ENCODE measurements at places on chromosomes 1 and 21.

- no peak for DNase-seq
These were observed 97.3 kb downstream of the GLIS1 start for GRCh38 chr1:53641481-53642214.

DNA sequence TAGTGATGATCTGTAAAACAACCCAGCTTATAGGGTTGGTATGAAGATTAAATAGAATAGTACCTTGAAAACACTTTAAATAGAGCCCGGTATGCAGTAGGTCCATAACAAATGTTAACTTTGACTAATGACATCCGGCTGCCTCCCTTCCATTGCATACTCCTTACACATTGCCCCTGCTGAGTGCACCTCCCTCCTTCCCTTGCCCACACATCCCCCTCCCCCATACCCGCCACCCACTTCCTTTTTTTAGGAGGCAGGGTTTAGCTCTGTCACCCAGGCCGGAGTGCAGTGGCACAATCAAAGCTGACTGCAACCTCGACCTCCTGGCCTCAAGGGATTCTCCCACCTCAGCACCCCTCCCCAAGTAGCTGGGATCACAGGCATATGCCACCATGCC, 24.4 kb upstream of the ZC3H12A start:
- no peak for DNase-seq

- DNase-seq = no peak
These were observed 147.4 kb downstream of the ZNF281 start for GRCh38 chr1:200262326-200262965.

GRCh38 chr21:45998871-45999580, 17.5 kb downstream of the COL6A1 start:
- DNase-seq = no peak

DNA sequence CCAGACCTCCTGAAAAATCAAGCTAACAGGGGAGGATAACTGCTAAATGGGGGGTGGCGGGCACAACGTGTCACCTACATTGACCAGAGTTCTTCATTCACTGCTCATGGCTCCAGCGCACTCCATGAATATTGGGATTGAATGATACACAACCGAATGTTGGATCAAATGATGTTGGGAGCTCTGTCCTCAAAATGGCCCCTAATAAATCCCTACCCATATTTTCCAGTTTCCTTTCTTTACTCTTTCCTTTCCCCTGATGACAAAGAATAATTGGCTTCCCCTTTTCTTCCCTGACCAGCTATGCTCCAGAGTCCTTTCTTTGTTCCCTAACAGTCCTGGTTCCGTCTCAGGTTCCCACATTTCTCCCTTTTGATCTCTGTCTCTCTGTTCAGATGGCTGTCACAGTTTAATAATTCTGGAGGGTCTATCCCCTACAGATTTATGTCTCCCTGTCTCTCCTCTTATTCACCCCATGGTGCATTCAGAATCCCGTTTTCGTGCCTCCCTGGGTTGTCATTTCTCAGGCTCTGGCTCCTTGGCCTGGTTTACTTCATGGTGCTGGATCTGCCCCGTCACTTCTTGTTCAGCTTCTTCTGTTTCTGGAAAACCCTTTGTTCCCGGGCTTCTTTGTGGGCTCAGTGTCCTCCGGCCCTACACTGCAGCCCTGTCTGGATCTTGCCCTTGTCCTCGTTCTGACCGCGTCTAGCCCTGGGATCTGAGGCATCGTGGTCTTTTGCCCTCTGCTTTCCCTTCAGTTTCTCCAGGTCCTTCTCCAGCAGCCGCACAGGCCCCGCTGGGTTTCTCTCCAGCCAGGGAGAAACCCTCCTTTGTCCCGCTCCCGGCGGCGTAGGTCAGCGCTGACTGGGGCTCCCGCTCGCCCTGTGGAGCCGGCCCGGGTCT, 78.3 kb downstream of the NDUFS5 start:
- peak; percentile 99 for DNase-seq

DNA sequence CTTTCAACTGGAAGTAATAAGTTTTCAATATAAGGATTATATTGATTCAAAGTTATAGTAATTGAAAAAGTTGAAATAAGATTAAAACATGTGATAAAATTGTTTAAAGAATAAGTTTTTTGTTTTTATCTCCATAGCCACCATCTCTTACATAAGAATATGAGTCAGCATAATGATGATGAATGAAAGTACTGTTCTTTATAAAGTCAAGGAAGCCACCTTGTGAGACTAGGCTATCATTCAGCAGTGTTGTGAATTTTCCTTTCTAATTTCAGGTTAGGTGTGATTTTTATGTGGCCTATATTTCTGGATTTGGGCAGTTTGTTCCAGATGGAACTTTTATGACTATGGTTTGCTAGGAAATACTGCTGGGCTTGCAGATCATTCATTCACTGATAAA, 22.4 kb upstream of the ASB17 start:
- DNase-seq = no peak

DNA sequence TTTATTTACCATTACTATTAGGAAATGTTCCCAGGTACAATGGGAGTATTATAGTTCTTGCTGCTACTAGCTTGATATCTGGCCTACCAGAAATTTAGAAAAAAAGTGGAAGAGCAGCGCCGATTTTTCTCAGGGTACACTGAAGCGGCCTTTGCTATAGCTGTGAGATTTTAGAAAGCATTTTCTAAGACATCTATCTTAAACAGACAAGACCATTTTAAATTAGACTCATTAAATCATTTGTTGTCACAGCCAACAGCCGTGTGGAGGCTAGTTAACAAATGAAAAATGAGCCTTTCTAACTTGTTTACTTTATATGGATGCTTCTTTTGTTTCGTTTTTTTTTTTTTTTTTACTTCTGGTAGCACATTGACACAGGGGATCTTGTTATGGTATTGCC, 183.2 kb upstream of the ZRANB2 start:
- no peak for DNase-seq

DNA sequence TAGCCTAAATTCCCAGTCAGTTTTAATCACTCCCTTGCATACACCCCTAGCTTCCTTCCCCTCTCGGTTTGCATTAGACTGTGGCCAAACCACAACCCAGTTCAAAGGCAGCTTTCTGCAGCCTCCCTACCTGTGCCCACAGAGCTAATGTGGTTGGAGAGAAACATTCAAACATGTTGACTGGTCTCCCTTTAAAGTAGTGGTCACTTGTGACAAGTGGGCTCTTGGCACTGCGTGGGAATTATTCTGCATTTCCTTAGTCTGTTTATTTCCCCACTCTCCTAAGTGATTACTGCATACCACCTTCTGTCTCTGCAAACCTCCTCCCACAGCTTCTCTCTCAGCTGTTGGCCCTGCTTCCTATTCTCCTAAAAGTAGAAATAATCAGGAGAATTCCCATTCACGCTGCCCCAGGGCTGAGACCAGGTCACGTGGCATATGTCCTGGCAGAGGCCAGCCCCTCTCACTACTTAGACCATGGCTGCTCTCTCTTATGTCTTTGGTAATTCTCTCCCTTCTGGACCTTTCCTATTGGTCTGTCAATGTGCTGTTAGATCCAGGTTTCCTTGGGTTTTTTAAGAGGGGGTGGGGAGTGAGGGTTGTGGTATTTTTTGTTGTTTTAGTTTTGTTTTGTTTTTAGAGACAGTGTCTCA, 38.4 kb upstream of the CD101 start:
- no peak for DNase-seq

DNA sequence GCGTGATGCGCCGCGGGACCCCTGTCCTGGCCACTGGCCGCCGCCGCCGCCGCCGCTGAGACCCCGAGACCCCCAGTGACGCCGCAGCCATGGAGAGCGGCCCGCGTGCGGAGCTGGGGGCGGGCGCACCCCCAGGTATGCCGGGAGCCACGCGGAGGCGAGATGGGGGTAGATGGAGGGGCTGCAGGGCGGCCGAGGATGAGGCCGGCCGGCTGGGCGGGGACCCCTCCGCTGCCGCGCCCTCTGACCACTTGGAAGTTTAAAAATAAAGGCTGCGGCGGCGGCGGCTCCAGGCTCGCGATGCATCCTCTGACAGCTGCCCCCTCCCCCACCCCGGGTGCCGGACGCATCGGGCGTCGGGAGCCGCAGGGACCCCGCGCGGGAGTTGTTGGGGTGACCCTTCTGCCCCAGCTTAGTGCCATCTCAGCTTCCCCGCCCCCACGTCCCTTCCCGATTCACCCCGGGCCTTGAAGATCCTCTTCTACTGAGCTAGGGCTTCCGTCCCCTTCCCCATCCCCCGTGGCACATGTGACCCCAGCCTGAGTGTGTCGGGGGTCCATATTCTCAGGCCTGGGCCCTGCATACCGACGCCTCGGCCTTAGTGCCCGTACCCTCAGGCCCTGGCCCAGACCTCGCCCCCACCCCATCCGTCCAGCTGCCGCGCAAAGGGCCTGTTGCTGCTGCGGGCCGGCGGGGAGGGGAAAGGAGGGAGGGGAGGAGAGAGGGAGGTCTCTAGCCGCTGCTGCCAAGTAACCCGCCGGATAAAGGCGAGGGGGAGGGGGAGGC, 562 bp downstream of the MAP7D1 start:
- peak; percentile 91 for DNase-seq

- no peak for DNase-seq
These were observed 153.4 kb downstream of the PBX1 start for GRCh38 chr1:164712131-164713036.

GRCh38 chr1:4728319-4729089, 74.1 kb downstream of the AJAP1 start:
- no peak for DNase-seq

GRCh38 chr1:64396817-64397216, 73.1 kb upstream of the CACHD1 start:
- DNase-seq = no peak

DNA sequence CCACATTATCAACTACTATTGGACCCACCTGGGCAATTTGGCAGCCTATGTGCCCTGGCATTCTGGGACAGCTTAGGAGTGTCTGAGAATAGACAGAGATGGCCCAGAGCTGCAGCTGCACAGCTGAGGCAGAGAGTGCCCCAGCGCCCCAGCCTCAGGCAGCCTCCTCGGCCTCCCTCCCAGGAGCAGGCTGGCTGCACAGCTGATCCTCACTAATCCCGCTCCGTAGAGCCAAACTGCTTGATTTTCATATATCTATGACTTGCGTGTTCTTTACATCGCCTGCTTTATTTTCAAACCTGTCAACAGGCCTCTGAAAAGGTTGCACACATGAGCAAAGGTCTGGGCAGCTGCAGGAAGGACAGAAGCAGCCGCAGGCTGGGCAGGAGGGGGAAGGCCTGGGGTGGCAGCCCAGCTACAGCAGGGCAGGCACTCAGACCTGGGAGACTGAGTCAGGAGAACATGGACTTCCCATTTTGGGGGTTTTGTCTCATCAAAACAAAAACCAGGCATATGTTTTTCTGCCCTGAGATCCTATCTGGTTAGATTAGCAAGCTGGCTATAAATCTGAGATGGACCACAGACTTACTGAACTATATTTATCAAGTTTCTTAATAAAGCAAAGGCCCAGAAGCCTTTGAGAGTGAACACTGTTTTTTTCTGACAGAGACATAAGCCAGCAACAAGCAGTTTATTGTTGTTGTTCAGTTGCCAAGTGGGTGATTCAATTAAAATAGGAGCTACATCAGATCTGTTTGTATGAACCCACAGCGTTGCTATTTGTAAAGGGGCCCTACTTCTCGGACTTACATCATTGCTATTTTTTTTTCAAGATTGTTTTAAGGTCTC, 301.8 kb upstream of the DUSP10 start:
- DNase-seq = no peak

- no peak for DNase-seq
These were observed 236.0 kb downstream of the TOMM20 start for GRCh38 chr1:234892642-234893041.

GRCh38 chr1:74780594-74780993, 47.6 kb downstream of the TYW3 start:
- DNase-seq = no peak

DNA sequence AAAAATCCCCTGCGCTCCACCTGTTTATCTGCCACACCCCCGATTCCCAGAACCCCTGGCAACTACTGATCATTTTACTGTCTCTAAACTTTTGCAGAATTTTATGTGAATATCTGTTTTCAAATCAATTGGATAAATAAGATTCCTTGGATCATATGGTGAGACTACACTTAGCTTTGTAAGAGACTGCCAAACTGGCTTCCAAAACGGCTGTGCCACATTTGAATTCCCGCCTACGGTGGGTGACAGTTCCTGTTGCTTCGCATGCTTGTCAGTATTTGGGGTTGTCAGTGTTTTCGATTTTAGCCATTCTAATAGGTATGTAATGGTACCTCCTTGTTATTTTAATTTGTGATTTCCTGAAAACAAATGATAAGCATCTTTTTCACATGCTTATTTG, 22.7 kb upstream of the FMN2 start:
- no peak for DNase-seq

DNA sequence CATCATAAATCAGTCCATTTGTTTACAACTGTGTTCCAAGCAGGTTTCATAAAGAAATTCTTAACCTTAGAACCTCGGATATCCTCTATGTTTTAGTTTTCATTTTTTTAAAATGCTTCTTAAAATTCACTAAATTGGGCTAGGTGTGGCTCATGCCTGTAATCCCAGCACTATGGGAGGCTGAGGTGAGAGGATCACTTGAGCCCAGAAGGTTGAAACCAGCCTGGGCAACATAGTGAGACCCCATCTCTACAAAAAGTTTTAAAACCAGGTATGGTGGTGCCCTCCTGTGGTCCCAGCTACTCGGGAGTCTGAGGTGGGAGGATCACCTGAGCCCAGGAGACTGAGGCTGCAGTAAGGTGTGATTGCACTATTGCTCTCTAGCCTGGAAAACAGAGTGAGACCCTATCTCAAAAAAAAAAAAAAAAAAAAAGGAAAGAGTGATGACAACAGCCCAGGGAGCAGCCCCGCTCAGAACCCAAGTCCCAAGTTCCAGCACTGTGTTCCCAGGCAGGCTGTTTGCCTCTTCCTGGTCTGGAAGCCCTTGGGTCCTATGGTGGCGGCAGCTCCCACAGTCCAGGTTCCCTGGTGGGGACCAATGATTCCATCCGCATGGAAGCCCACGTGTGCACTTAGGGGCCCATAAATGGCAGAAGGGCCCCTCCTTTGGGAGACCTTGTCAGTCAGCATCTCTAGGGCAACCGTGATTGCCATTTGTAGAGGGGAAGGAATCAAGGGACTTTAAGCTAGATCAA, 24.7 kb upstream of the SPSB1 start:
- no peak for DNase-seq

DNA sequence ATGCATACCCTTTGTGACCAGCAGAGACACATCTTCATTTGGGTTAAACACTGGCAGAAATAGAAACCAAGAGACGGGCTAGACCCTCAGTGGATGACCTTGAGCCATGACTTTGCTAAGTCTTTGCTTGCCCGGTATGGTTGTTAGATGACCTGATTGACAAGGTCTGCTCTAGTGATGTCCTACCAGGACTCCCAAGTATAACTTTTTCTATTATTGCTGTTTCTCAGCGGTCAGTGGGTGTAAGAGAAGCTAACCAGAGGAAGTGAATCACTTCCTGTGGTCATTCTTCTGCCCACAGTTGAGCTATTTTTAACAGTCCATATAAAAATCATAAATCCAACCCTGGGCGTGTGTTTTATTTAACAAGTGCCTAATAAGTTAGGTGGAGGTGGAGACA, 126.2 kb upstream of the ETS2 start:
- no peak for DNase-seq

GRCh38 chr1:10361515-10361914, 37.3 kb upstream of the PGD start:
- DNase-seq = no peak

Measured in NCI-H510A treated with DMSO at 0.1 percent for 48 hours (cell line).